ENCODE measurements at places on chromosomes 1 and 21.

GRCh38 chr1:173549813-173550212 is 53.1 kb downstream of the SLC9C2 start:
- DNase-seq, result no peak

- peak; percentile 81 for DNase-seq
These were observed 65.5 kb downstream of the UBE2U start for GRCh38 chr1:64268653-64269557.

GRCh38 chr1:154571964-154572288 is 4.3 kb downstream of the CHRNB2 start:
- DNase-seq, result no peak

- DNase-seq, result peak; percentile 69
These were observed 65.6 kb downstream of the PCBP3 start for GRCh38 chr21:45709173-45709572.

- peak; percentile 81 for DNase-seq
These were observed 111.2 kb downstream of the FASLG start for GRCh38 chr1:172770071-172770470.

DNA sequence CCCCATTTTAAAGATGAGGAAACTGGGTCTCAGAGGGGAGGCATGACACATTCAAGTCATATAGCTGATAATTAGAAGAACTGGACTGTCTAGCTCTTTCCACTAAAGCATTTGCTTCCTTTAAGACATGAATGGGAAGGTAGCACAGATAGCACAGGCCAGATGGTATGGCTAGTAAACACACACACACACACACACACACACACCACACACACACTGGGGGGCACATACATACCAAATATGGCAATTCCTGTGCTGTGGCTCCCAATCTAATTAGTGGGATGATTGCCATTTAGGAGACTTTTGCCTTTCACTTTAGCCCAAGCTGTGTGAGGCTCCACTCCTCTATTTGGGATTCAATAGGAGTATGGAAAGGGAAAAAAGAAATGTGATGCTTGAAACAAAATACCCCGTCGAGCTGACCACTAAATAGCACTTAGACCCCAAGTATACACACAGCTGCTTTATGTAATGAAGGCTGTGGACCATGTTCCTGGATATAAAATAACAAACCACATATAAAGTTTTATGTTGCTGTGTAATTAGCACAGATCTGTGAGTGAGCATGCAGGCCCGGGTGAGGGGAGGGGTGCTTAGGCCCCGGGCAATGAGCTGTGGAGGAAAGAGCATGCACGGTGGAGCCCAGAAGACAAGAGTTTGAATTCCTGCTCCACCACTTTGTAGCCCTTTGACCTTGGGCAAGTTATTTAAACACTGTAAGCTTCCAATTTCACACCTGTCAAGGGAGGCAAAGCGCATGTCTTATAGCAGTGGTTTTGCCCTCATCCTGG is 6.8 kb upstream of the TRABD2B start:
- no peak for DNase-seq

DNA sequence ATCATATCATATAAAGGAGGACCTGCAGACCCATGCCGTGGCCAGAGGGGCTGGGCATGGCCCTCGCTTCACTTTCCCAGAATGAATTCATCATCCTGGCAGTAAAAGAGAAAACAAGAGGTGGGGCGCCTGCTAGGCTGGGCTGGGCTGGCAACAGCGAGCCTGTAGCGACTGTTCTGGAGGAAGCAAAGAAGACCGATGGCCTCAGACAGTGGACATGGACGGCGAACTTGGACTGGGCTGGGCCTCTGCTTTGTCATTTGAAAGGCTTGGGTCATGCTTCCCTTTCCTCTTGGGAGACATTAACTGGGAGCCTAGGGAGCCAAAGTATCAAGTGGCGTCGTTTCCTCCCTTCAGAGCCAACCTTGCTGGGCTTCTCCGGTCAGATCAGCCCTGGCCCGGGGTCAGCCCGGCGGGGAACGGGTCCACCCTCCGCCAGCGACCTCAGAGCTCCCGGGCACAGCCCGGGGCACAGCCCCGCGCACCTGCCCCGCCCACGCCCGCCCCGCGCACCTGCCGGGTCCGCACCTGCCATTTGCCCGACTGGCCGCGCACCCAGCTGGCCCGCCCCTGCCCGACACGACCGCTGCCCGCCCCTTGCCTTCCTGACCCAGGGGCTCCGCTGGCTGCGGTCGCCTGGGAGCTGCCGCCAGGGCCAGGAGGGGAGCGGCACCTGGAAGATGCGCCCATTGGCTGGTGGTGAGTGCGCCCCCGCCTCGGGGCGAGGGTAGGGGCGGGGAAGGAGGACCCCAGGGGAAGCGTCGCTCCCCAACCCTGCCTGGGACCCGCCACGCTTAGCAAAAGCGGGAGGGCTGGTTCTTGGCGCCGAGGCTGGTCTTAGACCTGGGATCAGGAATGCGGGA is at the start of gene FAM3B:
FAM3B (plus strand) TSS at position 602 of the 863 bp plus-strand sequence; CDS start at position 681, 79 bp downstream.
- DNase-seq, result peak; percentile 8

GRCh38 chr1:204651843-204652421 is 33.6 kb downstream of the LRRN2 start:
- DNase-seq, result no peak

DNA sequence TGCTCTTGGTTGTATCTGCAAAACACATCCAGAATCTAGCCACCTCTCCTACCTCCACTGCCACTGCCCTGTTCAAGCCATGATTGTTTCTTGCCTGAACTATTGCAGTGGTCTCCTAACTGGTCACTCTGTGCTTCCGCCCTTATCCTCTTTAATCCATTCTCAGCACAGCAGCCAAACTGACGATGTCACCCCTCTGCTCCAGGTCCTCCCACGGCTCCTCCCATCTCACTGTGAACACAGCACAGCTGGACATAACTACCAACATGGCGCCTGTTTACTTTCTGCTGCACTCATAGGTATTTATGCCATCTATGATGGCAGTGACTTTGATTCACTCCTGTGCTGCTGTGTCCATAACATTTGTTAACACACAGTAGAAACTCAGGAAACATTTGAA is 406.7 kb downstream of the DISC1 start:
- DNase-seq, result no peak

GRCh38 chr1:203251466-203251865 is 22.0 kb upstream of the CHIT1 start:
- DNase-seq, result no peak

GRCh38 chr1:182674346-182675246 is 9.8 kb downstream of the RGS8 start:
- no peak for DNase-seq

GRCh38 chr1:161037661-161038522 is 872 bp downstream of the TSTD1 start:
- DNase-seq, result no peak

DNA sequence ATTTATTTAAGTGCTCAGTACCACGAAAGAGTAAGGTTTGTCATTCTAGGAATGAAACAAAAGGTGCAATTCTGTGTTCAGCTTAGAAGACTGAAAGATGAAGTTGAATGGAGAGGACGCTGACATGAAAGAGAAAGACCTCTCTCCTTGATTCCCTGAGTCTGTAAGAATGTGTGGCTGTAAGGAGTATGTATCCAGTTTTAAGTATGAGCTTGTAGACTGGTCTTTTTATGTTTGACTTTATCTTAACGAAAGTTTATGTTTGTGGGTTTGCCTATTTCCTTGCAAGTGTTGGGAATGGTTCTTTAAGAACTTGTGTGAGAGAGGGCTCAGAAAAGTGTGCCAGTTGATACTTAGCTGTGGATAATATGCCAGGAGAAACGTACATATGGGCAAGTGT is 1.4 kb downstream of the CHD1L start:
- DNase-seq, result no peak

- no peak for DNase-seq
These were observed 28.1 kb downstream of the PDE9A start for GRCh38 chr21:42681296-42682206.

DNA sequence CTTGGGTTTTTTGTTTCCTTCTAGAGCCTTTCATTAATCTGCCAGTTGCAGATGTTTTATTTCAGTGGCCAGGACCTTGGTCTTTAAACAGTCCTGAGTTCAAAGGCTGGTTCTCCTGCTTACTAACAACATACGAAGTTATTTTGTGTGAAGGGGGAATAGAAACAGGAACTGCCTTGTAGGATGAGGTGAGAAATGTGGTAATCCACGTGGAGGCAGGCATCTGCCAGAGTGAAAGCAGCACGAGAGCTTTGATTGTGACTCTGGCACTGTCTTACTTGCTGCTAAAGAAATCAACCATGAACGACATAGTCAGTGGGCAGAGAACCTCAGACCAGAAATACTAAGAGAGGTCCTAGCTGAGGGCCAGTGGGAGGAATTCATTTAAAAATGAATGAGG is 30.4 kb downstream of the TMEM63A start:
- DNase-seq, result peak; percentile 55

GRCh38 chr1:162554258-162554657 is 7.3 kb upstream of the UAP1 start:
- no peak for DNase-seq

GRCh38 chr21:45601551-45601950 is 42.0 kb upstream of the PCBP3 start:
- DNase-seq, result no peak

DNA sequence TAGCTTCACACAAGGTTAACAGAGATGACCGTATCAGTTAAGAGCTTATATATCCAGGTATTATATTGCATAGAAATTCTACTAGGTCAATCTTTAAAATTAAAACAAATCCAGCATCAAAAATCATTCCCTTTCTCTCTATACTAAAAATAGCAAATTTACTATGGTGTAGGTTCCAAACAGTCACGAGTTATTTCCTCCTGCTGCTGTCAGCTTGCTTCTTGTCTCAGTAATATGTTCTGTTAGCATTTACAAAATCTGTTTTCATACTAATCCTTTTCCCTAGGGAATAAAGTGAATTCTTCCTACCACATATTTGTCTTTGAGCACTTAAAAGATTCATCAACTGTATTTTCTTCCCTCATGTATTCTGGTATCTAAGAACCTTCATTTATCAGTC is 2.5 kb downstream of the WDR26 start:
- DNase-seq, result no peak

GRCh38 chr1:18932387-18932786 is 24.1 kb downstream of the IFFO2 start:
- no peak for DNase-seq

GRCh38 chr21:18529254-18529653 is 125.7 kb upstream of the TMPRSS15 start:
- DNase-seq, result no peak

DNA sequence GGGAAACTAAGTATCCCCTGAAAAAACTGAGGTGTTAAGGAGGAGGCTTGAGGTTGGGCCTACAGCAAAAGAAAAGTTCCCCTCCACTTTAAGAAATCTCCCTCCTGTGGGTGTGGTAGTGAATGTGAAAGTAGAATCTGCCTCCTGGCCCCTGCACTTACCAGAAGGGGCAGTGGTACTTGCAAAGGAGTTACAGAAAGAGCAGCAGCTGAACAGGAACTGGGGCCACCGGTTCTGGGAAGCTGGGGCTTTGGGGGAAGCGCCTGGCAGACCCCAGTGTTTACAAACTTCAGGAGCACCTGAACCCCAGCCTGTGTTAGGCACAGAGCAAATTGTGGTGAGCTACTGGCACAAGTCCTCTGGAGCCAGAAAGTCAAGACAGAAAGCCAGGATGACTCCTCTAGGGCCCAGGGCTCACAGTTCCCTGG is 250.2 kb upstream of the FGGY start:
- peak; percentile 31 for DNase-seq

DNA sequence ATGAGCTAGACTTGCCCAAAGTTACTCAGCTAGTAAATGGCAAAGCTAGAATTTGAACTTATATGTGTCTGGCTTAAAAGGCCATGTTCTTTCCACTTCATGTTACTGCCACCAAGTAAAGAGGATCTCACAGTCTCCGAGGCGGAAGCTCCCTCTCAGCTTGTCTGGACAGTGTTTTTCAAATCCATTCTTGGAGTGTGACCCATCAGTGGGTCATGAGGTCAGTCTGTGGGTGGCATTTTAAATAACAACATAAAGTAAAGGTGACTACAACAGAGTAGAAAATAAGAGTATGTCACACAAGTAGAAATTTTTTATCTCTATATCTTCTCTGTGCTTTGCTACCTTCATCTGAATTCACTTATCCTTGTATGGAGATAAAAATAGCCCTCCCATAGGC is 3.2 kb upstream of the HMGB4 start:
- no peak for DNase-seq

DNA sequence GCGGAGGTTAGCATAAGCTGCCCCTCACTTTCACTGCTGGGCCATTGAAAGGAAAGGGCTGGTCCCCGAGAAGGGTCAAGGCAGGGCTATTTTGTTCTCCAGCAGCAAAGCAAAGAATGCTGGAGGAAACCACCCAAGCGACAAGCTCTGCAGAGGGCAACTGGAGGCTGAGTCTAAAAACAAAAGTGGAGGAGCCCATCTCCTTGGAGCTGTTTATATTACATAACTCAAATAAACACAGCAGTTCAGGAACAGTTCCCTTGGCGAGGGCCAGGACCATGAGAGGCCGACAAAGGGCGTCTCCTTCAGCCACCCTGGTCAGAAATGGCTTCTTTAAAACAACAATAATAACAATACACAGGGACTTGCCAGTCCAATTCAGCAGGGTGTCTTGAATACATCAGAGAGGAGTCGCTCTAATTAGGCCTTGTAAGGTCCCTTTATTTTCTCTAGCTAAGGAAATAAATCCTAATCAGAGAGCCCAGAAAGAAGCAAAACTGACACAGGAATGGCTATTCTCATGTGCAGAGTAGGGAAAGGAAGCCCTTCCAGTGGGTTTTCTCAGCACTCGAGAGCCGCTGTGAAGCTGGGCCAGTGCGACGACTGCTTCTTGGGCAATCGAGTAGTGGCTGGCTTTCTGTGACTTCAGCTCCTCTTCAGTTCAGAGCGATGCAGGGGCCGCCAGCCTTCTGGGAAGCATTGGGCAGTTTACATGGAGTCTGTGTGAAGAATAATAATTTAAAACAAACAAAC is 57.0 kb upstream of the TARBP1 start:
- peak; percentile 36 for DNase-seq

- DNase-seq, result peak; percentile 99
These were observed at the start of gene SPATA6 for GRCh38 chr1:48471691-48472576. Gene SPATA6, minus strand, starts transcription at chr1:48472204. Its CDS starts 196 bp downstream, at chr1:48472008.

- peak; percentile 81 for DNase-seq
These were observed 10.4 kb downstream of the BCAN start for GRCh38 chr1:156652131-156652991.

- no peak for DNase-seq
These were observed 118.6 kb downstream of the PROX1 start for GRCh38 chr1:214106375-214106774.

DNA sequence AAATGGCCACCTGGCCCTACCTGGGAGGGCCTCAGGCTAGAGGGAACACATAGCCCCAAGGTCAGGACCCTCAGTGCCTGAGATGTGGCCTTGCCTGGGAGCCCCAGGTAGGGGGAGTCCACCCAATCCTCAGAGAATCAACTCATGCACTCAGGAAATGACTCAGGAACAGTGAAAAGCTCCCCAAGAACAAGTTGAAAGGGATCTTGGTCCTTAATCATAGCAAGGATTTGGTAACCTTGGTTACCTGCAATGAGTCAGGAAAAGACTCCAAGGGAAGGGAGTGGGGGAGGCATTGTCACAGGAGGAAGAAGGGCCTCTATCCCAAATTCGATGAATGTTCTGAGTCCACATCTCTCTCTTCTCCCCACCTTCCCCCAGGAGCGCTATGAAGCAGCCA is 17.0 kb downstream of the MAP7D1 start:
- no peak for DNase-seq

Measured in suppressor macrophage (primary cell).